Ovary (tissue), 10 donors: ENCODE measurements at places on chromosomes 4 and X. TPM values are rescaled to one million over a fixed set of nuclear protein-coding genes. Genes with fewer than 3 reads are reported as not detected.

The AADAT gene
- 3.9 TPM for total RNA-seq

The MID1 gene
- total RNA-seq: 20.9 TPM

The DRP2 gene
- total RNA-seq: 0.60 TPM

The TLR2 gene
- total RNA-seq: 13.8 TPM

The MAGEA8 gene
- not detected for total RNA-seq

The CLGN gene
- 0.58 TPM for total RNA-seq

The SHROOM2 gene
- total RNA-seq: 16.3 TPM

- H3K27ac ChIP-seq: no peak overlapping the region
- H3K27me3 ChIP-seq: no peaks in the 10 kb centered on the region
- no peak for DNase-seq
- H3K36me3 ChIP-seq: no peaks in the 10 kb centered on the region
- H3K4me1 ChIP-seq: no peaks in the 10 kb centered on the region
Measured at GRCh38 chr4:39730072-39730471, 32.1 kb downstream of the UBE2K start.

GRCh38 chr4:179855469-179855868 is 2387.7 kb upstream of the TENM3 start:
- DNase-seq: no peak
- no peak overlapping the region for H3K27ac ChIP-seq
- no peaks in the 10 kb centered on the region for H3K36me3 ChIP-seq

- H3K36me3 ChIP-seq: no peaks in the 10 kb centered on the region
- no peak overlapping the region for H3K4me3 ChIP-seq
- H3K27ac ChIP-seq: no peak overlapping the region
- no peaks in the 10 kb centered on the region for H3K4me1 ChIP-seq
Measured at GRCh38 chr4:105417624-105418023, 56.2 kb downstream of the PPA2 start.

DNA sequence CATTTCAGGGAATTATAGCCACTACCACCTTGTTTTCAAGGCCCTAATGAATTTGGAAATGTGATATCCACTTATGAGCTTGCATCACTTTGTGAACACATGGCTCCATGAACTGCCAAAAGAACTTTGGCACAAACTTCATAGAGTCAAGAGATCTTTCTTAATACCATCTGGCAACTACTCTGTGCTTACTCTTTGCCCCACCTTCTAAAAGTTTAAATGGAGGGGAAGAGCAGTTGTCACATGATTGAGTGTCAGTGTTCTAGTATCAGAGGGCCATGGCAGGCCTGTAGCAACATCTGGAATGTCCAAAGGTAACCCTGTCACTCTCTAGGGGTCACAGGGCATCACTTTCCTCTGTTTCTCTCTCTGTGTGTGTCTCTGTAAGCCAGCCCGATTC is 2.6 kb upstream of the ADH1B start:
- no peaks in the 10 kb centered on the region for H3K36me3 ChIP-seq
- DNase-seq: peak; percentile 62
- H3K27me3 ChIP-seq: no peaks in the 10 kb centered on the region
- H3K4me3 ChIP-seq: no peak overlapping the region

GRCh38 chr4:109046471-109047201 is 255.8 kb downstream of the COL25A1 start:
- peak; percentile 13 for DNase-seq
- peak overlapping the region; percentile 23 for H3K4me3 ChIP-seq
- peaks cover 4% of the 10 kb centered on the region for H3K4me1 ChIP-seq
- H3K27ac ChIP-seq: peak overlapping the region; percentile 19
- H3K27me3 ChIP-seq: no peaks in the 10 kb centered on the region

GRCh38 chr4:74032064-74032463 is 6.4 kb downstream of the CXCL3 start:
- H3K27ac ChIP-seq: no peak overlapping the region
- H3K4me3 ChIP-seq: no peak overlapping the region
- H3K36me3 ChIP-seq: no peaks in the 10 kb centered on the region
- DNase-seq: no peak
- no peaks in the 10 kb centered on the region for H3K4me1 ChIP-seq
- no peaks in the 10 kb centered on the region for H3K27me3 ChIP-seq

GRCh38 chr4:54228961-54229501 is at the start of gene PDGFRA:
TSS of gene PDGFRA (plus strand) at chr4:54229293. CDS start at chr4:54258769, 29,476 bp downstream.
- H3K27me3 ChIP-seq: no peaks in the 10 kb centered on the region
- no peaks in the 10 kb centered on the region for H3K36me3 ChIP-seq

DNA sequence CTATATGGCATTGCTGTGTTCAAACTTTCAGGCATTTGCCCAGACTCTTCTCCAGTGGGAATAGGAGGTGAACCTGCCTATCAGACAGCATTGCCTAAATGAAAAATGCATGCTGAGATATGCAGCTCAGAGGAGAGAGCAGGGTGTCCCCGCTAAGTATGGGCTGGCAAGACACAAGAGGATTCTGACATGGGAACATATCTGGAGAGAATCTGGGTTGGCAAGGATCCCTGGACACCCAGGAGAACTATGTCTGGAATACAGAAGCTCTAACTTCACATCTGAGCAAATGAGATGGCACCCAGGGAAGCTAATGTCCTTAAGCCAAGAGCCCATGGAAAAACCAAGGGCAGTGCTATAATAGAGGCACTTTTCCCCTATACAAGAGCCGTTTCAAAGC is 18.4 kb downstream of the PPARGC1A start:
- no peaks in the 10 kb centered on the region for H3K27me3 ChIP-seq
- no peak for DNase-seq
- H3K27ac ChIP-seq: no peak overlapping the region
- H3K36me3 ChIP-seq: no peaks in the 10 kb centered on the region
- no peaks in the 10 kb centered on the region for H3K4me1 ChIP-seq

- no peak overlapping the region for H3K27ac ChIP-seq
- no peaks in the 10 kb centered on the region for H3K4me1 ChIP-seq
- H3K36me3 ChIP-seq: no peaks in the 10 kb centered on the region
Measured at GRCh38 chrX:18422325-18422724, 3.1 kb upstream of the CDKL5 start.

DNA sequence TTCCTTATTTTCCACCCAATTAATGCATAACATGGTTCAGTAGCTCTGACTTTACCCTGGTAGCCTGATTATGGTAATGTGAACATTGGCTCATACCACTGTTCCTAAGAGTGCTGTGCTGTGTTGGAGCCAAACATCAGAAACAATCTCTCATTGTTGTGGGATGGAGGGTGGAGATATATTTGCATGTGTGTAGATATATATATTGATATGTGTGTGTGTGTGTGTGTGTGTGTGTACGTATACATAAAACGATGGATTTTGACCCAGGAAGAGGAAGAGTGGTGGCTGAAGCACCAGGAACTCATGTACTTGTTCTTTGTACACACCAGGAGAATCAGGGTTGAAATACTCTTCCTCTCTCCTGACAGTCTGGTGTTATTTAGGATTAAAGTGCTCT is 247.7 kb downstream of the IL15 start:
- H3K36me3 ChIP-seq: no peaks in the 10 kb centered on the region
- DNase-seq: no peak
- no peak overlapping the region for H3K4me3 ChIP-seq
- H3K27ac ChIP-seq: no peak overlapping the region
- H3K4me1 ChIP-seq: no peaks in the 10 kb centered on the region

GRCh38 chr4:150297861-150298474 is 219.7 kb downstream of the DCLK2 start:
- H3K27ac ChIP-seq: no peak overlapping the region
- H3K4me1 ChIP-seq: peaks cover 2% of the 10 kb centered on the region
- H3K4me3 ChIP-seq: no peak overlapping the region
- peak; percentile 44 for DNase-seq
- H3K27me3 ChIP-seq: no peaks in the 10 kb centered on the region
- H3K36me3 ChIP-seq: no peaks in the 10 kb centered on the region

DNA sequence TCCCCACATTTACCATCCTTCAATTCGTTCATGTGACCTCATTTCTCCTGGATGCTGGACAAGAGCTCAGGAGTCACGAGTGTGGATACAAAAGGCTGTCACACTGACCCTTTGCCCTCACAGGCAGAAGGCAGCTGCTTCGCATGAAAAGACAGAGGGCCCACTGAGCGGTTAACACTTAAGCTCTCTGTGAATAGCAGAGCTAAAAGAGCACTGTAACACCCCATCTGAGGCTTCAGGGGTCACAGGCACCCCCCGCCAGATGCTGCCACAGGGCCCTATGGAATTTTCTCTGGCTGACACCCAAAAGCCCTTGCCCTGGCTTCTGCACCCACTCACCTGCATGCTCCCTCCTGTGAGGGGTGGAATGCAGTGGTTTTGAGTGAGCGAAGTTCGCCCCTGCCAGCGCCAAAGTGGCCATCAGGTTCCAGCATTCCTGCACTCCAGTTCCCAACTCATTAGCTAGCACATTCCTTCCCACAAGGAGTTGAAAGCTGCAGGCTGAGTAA is 360.9 kb downstream of the PPP3CA start:
- DNase-seq: no peak
- H3K27me3 ChIP-seq: no peaks in the 10 kb centered on the region
- H3K4me1 ChIP-seq: no peaks in the 10 kb centered on the region

DNA sequence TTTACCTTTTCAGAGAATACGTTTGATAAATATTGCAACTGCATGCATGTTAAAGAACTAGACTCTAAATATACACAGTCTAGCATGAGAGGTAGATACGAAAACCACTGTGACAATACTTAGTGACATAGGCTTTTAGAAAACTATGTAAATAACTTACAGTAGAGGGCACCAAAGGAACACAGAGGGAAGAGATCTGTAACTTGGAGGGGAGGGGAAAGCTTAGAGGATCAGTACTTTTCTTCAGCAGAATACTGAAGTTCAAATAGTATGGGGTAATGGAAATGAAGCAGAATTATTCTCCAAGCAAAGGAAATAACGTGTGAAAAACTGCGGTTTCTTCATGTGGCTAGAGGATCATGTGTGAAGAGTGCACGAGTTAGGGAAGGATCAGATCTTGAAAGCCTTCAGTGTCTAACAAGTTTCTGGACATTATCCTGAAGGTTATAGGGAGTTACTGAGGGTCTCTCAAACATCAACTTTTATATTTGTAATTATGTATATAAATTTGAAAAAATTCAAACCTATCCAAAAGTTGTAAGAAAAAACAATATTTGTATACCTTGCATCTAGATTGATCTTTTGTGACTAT is 264.3 kb downstream of the NPFFR2 start:
- H3K4me3 ChIP-seq: no peak overlapping the region
- no peak for DNase-seq
- no peaks in the 10 kb centered on the region for H3K27me3 ChIP-seq
- no peaks in the 10 kb centered on the region for H3K4me1 ChIP-seq

GRCh38 chrX:35800474-35800873 is 2.3 kb downstream of the MAGEB16 start:
- H3K4me1 ChIP-seq: no peaks in the 10 kb centered on the region
- no peak overlapping the region for H3K27ac ChIP-seq
- no peaks in the 10 kb centered on the region for H3K36me3 ChIP-seq
- H3K27me3 ChIP-seq: no peaks in the 10 kb centered on the region

GRCh38 chr4:56654238-56654632 is 26.9 kb downstream of the HOPX start:
- no peak for DNase-seq
- H3K4me1 ChIP-seq: peaks cover 5% of the 10 kb centered on the region
- H3K27me3 ChIP-seq: no peaks in the 10 kb centered on the region
- H3K4me3 ChIP-seq: no peak overlapping the region
- H3K36me3 ChIP-seq: no peaks in the 10 kb centered on the region
- H3K27ac ChIP-seq: no peak overlapping the region

- H3K27me3 ChIP-seq: peaks cover 3% of the 10 kb centered on the region
- H3K36me3 ChIP-seq: no peaks in the 10 kb centered on the region
- no peak for DNase-seq
- no peak overlapping the region for H3K4me3 ChIP-seq
- H3K4me1 ChIP-seq: no peaks in the 10 kb centered on the region
Measured at GRCh38 chr4:110527156-110527555, 51.2 kb downstream of the ENPEP start.

DNA sequence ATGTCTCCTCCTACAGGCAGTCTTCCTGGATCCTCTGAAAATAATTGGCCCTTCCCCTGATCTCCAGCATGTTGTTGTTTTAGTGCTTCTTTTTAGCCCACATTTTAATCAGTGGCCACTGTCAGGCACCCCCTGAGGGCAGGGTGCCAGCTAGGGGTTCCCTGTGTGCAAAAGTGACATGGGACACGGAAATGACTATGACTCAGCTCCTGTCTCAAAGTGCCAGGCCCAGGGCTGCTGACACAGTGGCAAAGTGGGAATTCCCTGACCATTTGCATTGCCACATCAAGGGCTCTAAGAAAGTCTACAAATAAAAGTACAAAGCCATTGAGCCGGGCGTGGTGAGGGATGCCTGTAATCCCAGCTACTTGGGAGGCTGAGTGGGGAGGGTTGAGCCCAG is 24.8 kb downstream of the HMX1 start:
- no peak overlapping the region for H3K27ac ChIP-seq
- H3K4me3 ChIP-seq: no peak overlapping the region
- H3K27me3 ChIP-seq: no peaks in the 10 kb centered on the region

DNA sequence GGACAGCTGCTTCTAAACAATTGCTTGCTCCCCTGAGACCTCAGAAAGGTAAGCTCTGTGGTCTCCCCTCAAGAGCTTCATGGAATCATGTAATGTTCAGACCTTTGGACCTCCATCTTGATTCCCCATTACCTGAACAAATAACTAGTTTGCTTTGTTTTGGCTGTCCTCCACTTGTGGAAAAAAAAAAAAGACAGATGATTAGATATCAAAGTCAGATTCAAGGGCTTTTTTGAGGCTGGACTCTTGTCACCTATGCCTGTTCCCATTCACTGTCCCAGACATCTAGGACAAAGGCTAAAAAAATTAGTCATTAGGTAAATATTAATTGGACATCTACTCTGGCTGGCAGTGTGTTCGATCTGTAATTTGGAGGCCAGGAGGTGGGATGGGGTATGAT is 13.3 kb downstream of the TMEM255A start:
- no peak overlapping the region for H3K4me3 ChIP-seq
- no peak overlapping the region for H3K27ac ChIP-seq
- no peaks in the 10 kb centered on the region for H3K27me3 ChIP-seq
- DNase-seq: no peak

GRCh38 chrX:33923262-33923661 is 208.9 kb downstream of the FAM47A start:
- no peak overlapping the region for H3K4me3 ChIP-seq
- no peak overlapping the region for H3K27ac ChIP-seq
- DNase-seq: no peak

GRCh38 chrX:13495232-13495631 is 74.2 kb upstream of the EGFL6 start:
- no peak for DNase-seq
- no peaks in the 10 kb centered on the region for H3K4me1 ChIP-seq
- no peaks in the 10 kb centered on the region for H3K36me3 ChIP-seq
- no peak overlapping the region for H3K4me3 ChIP-seq
- H3K27me3 ChIP-seq: no peaks in the 10 kb centered on the region

DNA sequence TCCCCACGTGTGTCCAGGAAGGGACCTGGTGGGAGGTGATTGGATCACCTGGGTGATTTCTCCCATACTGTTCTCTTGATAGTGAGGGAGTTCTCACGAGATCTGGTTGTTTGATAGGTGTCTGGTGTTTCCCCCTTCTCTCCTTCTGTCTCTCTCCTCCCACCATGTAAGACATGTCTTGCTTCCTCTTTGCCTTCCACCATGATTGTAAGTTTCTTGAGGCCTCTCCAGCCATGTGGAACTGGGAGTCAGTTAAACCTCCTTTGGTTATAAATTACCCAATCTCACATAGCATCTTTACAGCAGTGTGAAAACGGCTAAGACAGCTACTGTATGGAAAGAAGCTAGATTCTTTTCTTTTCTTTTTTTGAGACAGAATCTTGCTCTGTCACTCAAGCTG is 21.6 kb upstream of the FGG start:
- no peak overlapping the region for H3K4me3 ChIP-seq
- no peak overlapping the region for H3K27ac ChIP-seq
- H3K4me1 ChIP-seq: no peaks in the 10 kb centered on the region
- H3K36me3 ChIP-seq: no peaks in the 10 kb centered on the region
- no peak for DNase-seq
